M059J (cell line): ENCODE measurements at places on chromosomes 1 and 21.

- peak; percentile 29 for DNase-seq
Observed at GRCh38 chr1:87927391-87928280, 599.0 kb downstream of the LMO4 start.

- peak; percentile 8 for DNase-seq
Observed at GRCh38 chr1:65630855-65631254, 161.8 kb upstream of the PDE4B start.

DNA sequence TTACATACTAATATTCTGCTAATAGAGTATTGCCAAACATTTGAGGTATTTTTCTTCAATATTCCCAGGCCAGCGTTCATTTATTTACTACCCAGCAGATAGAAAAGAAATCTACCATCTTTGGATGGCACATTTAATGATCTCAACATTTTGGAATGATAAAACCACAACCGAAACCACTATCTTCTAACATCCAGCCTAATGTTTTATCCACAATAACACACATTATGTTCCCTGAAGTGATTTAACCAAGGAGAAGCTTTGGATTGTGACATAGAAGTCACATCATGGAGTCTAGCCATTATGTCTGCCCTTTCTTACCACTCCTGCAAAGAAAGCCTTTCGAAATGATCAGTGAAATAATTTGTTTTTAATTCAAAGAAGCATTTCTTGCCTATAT lies 497.1 kb upstream of the PLXNA2 start:
- DNase-seq = peak; percentile 72

- no peak for DNase-seq
Observed at GRCh38 chr1:218763538-218763937, 410.1 kb upstream of the LYPLAL1 start.

DNA sequence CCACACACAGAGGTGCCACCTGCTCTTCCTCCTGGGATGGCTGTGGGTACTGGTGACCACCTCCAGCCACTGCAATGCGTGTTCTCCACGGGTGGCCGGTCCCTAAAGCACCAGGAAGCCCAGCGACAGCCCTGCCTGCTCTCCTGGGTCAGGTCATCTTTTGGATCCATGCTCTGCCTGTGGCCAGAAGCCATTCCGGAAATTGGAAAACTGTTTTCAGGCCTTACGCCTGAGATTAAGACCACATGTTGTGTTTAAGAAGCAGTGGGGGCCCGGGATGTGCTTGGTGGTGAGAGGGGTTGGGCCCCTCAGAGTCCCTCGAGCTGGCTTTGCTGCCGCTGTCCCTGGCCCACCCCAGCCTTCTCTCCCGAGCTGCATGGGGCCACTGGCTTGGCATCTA lies 150.8 kb downstream of the PEX14 start:
- DNase-seq = no peak

DNA sequence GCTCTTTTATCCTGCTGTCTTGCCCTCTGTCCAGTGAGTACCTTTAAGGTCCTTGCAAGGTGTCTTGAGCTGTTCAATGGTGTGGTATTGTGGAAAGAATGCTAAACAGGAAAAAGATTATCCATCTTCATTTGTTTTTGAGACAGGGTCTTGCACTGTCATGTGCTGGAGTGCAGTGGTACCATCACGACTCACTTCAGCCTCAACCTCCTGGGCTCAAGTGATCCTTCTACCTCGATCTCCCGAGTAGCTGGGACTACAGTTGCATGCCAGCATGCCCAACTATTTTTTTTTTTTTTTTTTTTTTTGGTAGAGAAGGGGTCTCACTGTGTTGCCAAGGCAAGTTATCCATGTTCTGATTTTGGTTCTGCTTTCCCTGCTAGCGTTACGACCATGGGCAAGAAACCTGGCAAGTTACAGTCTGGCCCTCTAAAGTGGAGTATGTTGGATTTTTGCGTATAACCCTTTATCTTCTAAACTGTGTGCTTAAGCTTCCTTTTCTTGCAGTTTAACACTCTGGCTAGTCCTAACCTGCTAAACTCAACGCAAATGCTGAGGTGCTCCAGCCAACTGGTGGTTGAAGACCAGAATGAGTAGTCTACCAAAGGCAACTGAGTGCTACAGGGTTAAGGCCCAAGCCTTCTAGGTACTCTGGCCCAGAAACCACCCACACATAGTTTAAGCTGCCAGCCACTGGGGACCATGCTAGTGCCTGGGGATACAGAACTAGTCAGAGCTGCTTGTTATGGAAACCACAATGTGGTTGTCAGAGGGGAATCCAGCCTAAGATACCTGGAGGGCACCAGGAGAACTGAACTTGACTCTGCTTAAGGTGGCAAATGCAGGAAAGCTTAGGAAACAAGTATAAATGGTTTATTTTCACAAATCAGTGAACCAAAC lies 7.9 kb downstream of the RPL11 start:
- peak; percentile 76 for DNase-seq

DNA sequence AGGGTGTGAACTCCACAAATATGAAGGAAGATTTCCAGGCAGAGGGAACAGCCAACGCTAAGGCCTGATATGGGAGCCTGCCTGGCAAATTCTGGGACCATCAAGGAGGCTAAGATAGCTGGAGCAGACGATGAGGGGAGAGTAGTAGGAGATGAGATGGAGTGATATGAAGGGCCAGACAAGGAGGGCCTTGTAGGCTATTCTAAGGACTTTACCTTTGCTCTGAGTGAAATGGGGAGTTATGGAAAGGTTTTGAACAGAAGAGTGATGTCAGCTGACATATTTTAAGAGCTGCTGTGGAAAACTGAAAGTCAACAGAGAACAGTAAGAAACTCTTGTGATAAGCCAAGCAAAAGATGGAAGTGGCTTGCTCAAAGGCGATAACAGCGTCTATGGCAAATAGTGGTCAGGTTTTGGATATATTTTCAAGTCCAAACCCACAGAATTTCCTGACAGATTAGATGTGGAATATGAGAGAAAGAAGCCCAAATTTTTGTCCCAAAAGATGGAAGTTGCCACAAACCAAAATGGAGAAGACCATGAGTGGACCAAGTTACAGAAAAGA lies 2.1 kb upstream of the TP53BP2 start:
- DNase-seq = no peak

GRCh38 chr1:64470665-64471217 lies 812 bp downstream of the CACHD1 start:
- no peak for DNase-seq

- DNase-seq = no peak
Observed at GRCh38 chr1:156697481-156697880, 7.9 kb downstream of the CRABP2 start.

GRCh38 chr1:84653130-84653677 lies 37.1 kb downstream of the SSX2IP start:
- peak; percentile 52 for DNase-seq

- no peak for DNase-seq
Observed at GRCh38 chr1:209550519-209550918, 33.0 kb upstream of the CAMK1G start.

GRCh38 chr1:179984942-179985341 lies 30.3 kb downstream of the CEP350 start:
- DNase-seq = no peak

DNA sequence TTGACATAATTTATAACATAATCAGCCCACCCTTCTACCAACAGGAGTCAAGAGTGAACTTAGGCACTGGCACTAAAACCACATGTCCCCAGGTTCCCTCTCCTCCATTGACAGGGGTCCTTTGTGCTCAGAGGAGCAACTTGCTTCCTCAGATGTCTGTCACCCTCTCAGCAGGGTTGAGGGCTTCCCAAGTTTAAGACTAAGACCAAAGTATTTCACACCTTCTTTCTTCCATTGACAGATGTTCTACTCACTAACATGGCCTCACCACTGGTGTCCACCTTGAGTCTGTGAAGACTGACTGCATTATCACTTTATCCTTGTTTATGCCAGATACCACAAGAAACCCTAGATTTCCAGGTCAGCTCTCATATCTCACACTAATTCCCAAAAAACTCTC lies 56.5 kb downstream of the CCDC18 start:
- DNase-seq = no peak

DNA sequence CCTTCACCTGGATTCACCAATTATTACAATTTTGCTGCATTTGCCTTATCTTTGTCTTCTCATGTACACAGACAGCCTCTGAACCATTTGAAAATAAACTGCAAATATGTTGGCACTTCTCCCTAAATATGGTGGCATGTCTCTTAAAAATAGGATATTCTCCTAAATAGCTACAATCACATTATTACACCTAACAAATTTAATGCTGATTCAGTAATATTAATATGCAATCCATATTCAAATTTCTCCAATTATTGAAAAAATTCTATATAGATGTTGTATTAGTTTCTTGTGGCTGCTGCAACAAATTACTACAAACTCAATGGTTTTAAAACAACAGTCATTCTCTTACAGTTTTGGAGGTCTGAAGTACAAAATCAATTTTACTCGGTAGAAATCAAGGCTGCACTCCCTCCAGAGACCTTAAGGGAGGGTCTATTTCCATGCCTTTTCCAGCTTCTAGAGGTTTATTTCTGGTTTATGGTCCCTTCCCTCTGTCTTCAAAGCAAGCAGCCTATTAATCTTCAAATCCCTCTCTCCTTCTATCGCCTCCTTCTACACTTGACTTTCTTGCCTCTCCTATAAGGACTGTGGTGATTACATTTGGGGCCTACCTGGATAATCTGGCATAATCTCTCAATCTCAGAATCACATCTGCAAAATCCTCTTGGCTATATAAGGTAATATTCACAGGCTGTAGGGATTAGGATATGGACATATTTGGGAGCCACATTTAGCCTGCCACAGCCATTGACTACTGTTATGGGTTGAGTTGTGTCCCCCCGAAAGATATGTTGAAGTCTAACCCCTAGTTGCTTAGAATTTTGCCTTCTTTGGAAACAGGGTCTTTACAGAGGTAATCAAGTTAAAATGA lies 52.5 kb upstream of the BOLA1 start:
- peak; percentile 8 for DNase-seq
